ENCODE measurements at places on chromosomes 16 and 17.

GRCh38 chr17:41959336-41960095, 7.1 kb upstream of the CNP start:
- DNase-seq = no peak

DNA sequence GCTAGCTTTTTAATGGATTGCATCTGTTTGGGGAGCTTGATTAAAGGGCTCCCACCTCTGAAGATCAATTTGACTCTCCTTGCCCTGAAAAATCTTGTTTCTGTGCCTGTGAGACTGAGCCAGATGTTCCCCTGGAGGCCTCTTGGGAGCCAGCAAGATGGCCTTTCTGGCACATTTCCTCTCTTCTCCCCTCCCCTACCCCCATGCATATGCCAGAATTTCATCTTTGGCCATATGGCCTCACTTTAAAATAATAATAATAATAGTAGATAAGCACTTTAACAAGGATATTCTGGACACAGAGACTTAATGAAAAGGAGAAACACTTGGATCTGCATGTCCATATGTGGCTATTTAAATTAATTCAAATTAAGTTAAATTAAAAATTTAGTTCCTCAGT, 144.1 kb upstream of the CES5A start:
- DNase-seq = no peak

GRCh38 chr16:54467398-54467797, 180.8 kb upstream of the IRX3 start:
- DNase-seq = no peak

GRCh38 chr17:28549236-28550132, 2.9 kb downstream of the UNC119 start:
- no peak for DNase-seq

DNA sequence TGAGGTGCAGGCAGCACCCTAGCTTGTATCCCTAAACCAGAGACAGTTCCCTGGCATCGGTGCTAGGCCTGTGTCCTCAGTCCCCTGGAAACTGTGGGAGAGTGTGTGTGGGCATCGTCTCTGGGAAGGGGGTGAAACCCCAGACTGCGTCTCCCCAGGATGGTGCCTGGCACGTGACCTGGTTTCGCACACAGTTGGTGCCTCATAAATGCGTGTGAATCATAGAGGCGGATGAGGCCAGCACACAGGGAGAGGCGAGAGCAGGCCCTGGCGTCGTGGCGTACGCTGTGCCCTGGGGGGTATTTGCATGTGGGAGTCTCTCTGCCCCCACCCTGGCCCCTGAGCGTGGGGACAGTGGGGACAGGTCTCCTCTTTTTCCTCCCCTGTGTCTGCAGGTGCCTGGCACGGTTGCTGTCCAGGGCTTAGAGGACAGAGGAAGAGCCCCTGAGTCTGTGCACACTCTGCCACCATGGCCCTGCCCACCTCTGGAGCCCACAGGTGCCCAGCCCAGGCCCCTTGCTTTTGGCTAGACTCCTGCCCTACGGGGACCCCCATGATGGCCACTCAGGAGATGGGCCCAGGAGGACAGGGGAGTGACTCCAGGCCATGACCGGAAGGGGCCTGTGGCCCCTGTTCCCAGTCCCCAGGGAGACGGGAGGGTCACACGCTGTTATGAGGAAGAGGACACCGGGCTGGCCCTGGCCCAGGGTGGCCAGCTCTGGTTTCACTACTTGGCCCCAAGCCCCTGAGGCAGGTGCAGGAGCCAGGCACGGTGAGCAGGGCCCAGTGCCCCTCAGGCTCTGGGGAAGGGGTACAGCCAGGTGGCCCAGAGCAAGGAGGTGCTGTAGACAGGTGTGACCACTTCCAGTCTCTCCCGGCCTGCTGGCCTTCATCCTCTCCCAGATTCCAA, 1.3 kb upstream of the FSCN2 start:
- no peak for DNase-seq

DNA sequence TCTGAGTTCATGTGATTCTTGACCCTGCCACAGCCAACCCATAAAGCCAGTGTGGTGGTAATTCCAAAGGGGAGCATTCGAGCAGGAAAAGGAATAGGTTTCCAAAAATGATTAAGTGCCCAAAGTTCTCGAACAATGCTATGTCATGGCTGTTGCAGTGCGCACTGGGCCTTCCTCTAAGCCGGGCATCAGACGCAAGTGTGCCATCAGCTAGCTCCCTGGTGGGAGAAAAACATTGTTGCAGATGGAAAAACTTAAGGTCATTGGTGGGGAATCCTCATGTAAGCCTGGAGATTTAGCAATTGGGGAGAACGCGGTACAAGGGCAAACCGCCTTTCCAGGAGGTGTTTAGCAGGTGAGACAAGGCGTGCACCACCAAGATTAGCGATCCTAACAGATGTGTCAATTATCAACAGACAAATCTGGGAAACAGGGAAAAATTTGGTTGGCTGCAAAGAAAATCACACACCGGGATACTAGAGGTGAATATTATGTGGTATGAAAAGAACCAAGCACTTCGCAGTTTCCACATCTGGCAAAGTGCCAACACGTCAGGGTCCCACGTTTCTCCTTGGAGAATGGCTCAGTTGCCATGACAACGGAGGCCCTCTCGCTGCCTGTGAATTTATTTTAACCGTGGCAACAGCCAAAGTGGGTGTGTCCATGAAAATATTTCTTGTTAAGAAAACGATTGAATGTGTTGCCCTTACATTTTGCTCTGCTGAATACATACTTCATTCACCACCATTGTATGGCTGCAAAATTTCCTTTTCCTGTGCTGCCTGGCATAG, 118.5 kb upstream of the CACNG5 start:
- DNase-seq = no peak

- no peak for DNase-seq
Measured at GRCh38 chr17:55706808-55707773, 15.6 kb downstream of the TMEM100 start.

Data from Panc1 (cell line).